ENCODE measurements at places on chromosomes 6 and 20.

- no peak for DNase-seq
Measured at GRCh38 chr6:151442371-151442770, 9.6 kb downstream of the RMND1 start.

- no peak for DNase-seq
Measured at GRCh38 chr20:62685781-62686555, 22.7 kb upstream of the NTSR1 start.

DNA sequence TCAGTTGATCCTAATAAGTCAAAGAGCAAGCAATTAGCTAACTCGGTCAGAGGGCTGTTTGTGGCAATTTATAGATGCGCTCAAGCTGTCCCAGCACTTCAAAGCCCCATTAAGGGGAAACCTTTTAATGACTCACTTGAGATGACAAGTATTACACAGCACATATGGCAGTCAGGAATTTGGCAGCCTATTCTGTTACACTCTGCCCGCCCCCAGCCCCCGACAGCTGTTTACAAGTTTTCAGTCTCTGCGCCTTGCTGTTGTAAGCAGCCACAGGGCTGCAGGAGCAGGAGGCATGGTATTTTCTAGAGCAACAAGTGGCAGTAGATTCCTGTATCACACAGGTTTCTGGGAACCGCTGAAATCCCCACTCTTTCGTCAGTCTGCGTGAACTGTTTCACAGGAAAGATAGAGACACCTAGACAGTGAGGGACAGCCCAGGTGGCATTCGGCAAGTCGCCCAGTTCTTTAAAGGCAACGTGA, 263.0 kb downstream of the FOXC1 start:
- no peak for DNase-seq

DNA sequence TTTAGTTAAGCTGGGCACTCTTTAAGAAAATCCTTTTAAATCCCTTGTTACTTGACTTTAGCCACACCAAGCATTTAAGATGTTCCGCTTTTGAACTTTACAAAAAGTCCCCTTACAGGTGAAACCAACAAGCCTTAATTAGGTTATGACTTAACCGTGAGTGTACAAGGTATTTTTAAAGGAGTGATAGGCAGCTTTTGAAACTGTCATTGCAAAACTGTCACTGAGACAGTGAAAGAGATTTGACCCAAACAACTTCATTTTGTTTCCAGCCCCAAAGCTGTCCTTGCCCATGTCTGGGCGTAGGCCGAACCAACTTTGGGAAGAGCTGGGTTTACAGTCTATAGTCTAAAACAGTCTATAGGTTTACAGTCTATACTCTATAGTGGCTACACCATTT, 305.4 kb downstream of the FARS2 start:
- DNase-seq = no peak

- DNase-seq = no peak
Measured at GRCh38 chr6:17687136-17687535, 19.6 kb downstream of the NUP153 start.

DNA sequence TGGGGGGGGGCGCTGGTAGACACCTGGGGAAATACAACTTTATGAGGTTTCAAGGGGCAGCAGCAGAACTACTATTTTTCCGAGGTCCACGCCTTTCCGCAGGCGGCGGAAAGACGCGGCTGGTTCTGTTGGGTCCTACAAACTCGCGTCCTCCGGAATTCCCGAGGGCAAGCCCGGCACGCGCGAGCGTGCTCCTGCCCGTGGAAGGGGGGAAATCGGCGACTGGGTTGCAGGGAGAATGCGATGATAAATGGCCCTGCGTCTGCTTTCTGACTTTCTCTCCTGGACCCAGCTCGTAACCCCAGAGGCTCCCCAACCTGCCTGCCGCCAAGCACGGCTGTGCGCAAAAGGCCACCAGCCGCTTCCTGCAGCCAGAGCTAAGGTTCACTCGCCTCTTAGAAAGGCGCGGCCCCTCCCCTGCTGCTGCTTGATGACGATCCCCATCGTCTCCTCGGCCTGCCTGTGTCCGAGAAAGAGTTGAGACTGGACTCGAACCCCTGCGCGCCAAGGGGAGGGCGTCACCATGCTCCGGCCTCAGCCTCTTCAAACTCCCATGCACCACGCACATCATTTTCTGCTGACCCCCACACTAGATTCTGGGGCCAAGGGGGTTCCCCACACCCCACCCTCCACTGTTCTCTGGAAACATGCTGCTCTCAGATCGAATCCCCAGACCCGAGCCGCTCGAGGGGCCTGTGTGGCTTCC, 6.7 kb downstream of the FOXA2 start:
- no peak for DNase-seq

- peak; percentile 50 for DNase-seq
Measured at GRCh38 chr6:89368107-89368506, 15.6 kb upstream of the UBE2J1 start.

DNA sequence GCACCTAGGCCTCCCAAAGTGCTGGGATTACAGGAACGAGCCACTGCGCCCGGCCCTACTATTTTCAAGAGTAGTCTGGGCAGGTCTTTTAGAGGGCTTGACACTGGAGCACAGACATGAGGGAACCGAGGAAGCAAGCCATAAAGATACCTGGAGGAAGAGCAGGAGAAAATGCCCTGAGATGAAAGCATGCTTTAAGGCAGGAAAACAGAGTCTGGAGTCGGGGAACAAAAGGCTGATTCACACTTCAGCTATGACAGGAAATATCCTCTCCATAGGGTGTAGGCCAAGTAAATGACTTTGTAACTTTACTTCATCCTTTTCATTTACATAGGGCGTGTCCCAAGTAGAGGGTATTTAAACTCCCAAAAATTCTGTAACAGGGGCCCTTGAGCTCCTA, 4.3 kb upstream of the SERINC3 start:
- no peak for DNase-seq

DNA sequence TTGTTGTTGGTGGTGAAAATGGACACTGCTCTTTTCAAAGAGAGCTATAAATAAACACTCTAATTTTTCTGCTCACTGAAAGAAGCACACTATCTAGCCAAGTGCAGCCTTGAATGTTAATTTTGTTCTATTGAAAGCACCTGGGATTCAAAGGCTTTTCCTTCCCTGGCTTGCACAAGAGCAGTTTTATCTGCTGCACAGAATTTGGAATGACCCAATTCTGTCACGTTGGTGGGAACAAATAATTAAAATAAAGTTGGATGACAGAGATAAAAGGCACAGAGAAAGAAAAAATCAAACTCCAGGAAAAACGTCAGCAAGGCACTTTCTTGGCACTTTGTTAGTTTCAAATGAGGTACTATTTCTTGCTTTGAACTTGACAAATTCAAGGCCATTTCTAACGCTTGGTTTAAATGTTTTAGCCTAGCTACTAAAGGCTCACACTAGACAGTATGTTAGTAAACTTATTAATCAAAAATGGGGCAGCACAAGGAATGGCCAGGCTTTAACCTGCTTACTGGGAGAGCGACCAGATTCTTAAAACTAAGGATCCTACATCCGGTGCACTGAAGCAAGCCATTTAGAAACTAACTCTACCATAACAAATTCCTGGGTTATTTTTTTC, 145.5 kb upstream of the ARG1 start:
- DNase-seq = no peak

- DNase-seq = no peak
Measured at GRCh38 chr6:146240322-146240721, 211.5 kb downstream of the GRM1 start.

- no peak for DNase-seq
Measured at GRCh38 chr20:7665376-7665775, 274.9 kb downstream of the HAO1 start.

DNA sequence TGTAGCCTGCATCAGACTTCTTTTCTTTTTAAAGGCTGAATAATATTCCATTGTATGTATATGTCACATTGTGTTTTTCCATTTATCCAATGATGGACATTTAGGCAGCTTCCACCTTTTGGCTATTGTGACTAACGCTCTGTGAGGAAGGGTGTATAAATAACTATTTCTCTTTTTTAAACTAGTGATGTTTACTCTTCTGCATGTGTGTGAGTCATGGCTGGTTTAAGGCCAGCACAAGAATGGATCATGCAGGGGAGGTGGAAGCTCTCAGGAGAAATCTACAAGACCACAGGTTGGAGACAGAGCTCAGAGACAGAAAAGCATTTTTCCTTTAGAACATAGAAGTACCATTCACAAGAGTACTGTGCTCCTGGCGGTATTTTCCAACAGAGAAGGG, 307.2 kb downstream of the SOX4 start:
- no peak for DNase-seq

- DNase-seq = no peak
Measured at GRCh38 chr20:2834401-2835110, 5.9 kb downstream of the PCED1A start.

- no peak for DNase-seq
Measured at GRCh38 chr6:22801831-22802230, 232.5 kb downstream of the HDGFL1 start.

DNA sequence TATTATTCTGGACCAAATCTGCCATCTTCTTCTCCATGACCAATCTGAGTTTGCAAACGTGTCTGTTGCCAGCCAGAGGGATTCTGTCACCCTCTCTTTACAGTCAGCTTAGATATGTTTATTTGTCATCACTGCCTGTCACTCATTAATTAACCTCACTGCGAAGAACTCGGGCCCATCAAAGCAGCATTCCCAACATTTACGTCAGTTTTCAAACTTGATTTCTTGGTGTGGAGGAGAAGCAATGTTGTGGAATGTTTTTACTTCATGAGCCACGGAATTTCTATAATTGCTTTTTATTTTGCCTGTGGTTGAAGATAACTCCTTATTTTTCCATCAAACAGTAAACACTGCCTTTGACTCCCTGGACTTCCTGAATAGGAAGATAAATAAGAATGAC, 91.8 kb upstream of the CNKSR3 start:
- DNase-seq = no peak

- DNase-seq = peak; percentile 70
Measured at GRCh38 chr20:48635791-48636267, 192.0 kb downstream of the PREX1 start.

- no peak for DNase-seq
Measured at GRCh38 chr20:32203356-32204204, 4.0 kb downstream of the PLAGL2 start.

GRCh38 chr6:69663215-69663614, 133.6 kb downstream of the LMBRD1 start:
- DNase-seq = no peak

GRCh38 chr20:20342066-20342465, 25.8 kb upstream of the INSM1 start:
- no peak for DNase-seq

DNA sequence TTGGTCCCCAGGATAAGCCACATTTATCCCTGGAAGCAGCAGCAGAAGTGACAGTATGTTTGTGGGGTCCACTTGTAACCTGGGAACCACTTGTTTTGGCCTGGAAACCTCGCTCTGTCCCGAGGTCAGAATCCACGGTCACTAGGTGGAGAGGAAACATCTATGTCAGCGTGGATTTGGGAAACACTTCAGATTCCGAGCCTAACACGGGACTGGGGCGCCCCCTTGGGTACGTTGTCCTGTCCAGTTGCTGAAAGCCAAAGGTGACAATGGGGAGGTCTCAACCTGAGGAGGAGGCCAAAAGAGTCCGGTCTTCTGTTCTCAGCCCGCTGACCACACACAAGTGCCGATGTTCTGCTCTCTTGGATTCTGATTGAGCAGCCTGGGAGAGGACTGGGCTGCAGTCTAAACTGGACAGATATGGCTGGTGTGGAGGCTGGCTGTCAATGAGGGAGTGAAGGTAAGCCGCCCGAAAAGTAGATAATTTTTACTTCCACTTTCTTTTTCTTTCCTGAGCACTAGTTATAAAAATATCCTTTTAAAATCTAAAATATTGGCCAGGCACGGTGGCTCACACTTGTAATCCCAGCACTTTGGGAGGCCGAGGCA, 4.9 kb upstream of the ZFP57 start:
- no peak for DNase-seq

DNA sequence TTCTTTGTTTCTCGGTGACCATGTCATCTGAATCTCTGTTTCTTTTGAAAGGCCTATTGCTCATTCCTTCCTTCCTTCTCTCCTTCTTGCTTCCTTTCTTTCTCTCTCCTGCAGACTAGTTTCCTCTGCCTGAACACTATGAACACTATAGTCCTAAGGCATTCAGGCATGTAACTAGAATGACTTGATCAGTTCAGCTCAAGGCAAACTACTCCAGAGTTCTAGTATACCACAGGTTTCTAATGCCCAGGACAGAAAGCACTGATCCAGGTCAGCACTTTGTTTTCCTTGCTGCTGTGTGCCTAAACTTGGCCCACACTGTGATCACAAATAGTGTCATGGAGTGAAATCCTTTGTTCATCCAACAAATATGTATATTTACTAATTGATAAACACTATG, 324.1 kb upstream of the GJE1 start:
- DNase-seq = no peak

DNA sequence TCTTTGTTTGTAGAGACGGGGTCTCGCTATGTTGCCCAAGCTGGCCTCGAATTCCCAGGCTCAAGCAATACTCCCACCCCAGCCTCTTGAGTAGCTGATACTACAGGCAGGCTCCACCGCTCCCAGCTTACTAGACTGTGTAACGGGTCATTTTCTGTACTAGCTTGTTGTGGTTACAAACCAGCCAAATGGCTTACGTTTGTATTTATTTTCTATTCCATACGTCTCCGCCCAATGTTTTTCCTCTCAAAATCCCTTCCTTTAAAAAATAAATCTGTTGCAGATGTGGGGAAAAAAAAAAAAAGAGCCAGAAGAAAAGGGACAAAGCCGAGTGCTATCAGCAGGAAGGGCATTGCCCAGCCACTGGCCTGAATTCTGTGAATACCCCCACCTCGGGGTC, 41.6 kb downstream of the PRND start:
- no peak for DNase-seq

DNA sequence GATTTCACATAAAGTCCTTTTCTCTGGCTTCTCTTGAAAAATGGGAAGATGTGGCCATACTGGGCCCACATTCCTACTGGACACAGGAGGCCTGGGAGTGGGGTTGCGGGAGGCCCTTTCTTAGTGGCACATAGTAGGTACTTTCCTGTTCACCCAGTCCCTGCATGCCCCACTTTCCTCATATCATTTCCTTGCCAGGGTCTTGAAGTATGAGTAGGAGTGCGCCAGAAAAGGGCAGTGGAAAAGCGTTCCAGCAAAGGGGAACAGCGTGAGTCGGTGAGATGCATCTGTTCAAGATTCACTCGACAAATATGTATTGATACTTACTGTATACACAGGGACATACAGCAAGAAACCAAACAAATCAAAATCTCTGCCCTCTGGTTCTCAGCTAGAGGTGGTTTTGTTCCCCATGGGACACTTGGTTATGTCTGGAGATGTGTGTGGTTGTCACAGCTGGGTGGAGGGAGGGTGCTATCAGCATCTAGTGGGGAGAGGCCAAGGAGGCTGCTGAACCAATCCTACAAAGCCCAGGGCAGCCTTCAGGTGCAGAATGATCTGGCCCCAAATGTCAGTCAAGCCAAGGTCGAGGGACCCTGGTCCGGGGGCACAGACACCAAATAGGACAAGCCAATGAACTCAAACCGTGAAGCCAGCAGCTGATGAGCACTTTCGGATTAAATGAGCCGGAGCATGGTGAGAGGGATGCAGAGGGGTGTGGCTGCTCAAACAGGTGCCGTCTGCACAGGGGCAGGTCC, 151.4 kb downstream of the CEBPB start:
- DNase-seq = no peak

DNA sequence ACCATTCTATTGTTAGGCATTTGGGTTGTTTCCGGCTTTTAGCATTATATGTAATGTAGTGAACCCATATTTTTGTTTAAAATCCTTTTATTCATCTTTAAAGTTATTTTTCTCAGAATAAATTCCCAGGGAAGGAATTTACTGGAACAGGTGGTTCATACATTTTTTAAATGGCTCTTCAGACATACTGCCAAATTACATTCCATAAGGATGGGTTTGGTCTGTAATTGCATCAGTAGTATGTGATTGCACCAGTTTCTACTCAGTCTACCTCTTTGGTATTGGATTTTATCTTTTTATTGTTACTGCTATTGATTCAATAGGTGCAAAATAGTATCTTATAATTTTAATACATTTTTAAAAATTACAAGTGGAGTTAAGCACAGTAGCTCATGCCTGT, 27.2 kb downstream of the BRPF3 start:
- DNase-seq = no peak

Measured in stimulated activated CD4-positive, alpha-beta T cell treated with anti-CD3 and anti-CD28 coated beads, TNF-alpha, amount 100 ng/mL, for 24 hours (primary cell).